HAP-1 (cell line): ENCODE measurements at places on chromosomes 5 and 9.

- no peak for DNase-seq
Observed at GRCh38 chr5:55415071-55415470, 107.3 kb downstream of the MTREX start.

GRCh38 chr5:74457876-74458275 lies 182.7 kb downstream of the ENC1 start:
- DNase-seq: no peak

DNA sequence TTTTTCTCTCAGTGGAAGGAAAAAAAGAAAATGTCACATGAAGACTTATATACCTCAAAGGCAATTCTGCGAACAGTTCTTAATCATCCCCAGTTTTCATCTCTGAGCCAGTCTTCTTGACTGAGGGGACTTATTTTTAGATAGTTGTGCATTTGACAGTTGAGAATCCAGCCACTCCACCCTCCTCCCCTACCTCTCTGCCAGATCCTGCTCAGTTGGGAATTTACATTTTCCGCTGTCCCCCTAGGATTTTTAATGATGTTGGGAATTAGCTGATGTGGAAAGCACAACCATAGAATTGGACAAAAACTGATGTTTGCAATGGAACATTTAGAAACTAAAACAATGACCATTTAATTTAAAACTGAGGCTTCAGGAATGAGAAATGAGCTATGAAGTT lies 194.3 kb upstream of the PIK3R1 start:
- DNase-seq: no peak

DNA sequence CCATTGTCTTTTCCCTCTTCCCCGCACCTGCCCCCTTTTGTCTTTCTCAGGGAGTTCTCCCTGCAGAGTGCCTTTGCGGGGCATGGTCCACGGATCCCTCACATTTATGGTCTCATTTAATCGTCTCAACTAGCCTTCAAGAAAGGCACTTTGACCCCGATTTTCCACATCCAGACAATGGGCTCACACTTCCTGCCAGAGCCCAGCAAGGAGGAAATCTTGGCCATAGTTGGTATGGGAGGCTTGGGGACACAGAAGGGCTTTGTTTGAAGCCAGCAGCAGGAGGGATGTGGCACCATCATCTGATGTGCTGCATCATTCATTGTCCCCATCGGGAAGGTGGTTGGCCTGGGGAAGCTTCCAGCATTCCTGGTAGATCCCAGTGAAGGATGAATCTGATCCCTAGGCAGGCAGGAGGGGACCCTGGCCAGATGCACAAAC lies 24.9 kb downstream of the GSN start:
- DNase-seq: no peak

DNA sequence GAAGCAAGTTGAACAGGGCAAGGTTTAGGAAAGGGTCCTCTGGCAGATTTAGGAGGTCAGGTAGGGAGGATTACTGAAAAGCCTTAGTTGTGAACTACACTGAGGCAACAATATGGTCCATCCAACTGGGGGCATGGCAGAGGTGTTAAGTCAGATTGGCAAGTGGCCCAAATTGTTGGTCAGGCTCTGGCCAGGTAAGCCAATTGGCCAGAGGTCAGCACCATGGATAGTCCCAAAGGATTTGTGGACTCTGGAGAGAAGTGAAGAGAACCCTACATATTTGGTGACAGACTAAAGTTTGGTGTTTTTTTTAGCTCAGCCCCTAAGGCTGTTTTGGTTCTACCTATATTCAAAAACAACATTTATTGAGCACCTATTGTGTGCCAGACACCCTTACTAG lies 39.1 kb upstream of the RASGRF2 start:
- no peak for DNase-seq

- peak; percentile 32 for DNase-seq
Observed at GRCh38 chr5:127602896-127603844, 45.7 kb upstream of the CTXN3 start.

GRCh38 chr9:79974806-79975422 lies 403.1 kb downstream of the TLE4 start:
- DNase-seq: no peak
